IPS DF 19.7 (cell line): ENCODE measurements at places on chromosomes 5 and 9.

- DNase-seq: no peak
Observed at GRCh38 chr5:159933531-159934485, 17.5 kb downstream of the ADRA1B start.

DNA sequence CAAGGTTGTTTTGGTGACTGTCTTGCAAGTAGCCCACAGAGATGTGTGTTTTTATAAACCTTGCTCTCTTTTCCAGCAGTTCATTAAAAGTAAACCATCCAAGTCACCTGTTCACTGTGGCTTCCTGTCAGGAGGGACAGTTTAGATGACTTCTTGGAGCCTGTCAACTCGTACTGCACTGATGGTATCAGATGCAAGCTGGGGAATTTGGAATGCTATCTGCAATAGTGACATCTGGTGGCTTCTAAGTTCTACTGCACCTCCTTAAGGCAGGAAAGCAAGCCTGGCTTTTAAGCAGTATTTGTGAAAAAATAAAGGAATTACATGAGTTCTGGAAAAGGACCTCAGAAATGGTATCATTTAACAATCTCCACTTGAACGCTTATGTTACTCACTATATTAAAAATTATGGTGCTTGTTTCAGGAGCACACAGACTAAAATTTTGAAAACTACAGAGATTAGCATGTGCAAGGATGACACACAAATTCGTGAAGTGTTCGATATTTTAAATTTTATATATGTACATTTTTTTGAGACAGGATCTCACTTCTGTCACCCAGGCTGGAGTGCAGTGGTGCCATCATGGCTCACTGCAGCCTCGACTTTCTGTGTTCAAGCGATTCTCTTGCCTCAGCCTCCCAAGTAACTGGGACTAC, 164.0 kb downstream of the TTC39B start:
- peak; percentile 72 for DNase-seq

DNA sequence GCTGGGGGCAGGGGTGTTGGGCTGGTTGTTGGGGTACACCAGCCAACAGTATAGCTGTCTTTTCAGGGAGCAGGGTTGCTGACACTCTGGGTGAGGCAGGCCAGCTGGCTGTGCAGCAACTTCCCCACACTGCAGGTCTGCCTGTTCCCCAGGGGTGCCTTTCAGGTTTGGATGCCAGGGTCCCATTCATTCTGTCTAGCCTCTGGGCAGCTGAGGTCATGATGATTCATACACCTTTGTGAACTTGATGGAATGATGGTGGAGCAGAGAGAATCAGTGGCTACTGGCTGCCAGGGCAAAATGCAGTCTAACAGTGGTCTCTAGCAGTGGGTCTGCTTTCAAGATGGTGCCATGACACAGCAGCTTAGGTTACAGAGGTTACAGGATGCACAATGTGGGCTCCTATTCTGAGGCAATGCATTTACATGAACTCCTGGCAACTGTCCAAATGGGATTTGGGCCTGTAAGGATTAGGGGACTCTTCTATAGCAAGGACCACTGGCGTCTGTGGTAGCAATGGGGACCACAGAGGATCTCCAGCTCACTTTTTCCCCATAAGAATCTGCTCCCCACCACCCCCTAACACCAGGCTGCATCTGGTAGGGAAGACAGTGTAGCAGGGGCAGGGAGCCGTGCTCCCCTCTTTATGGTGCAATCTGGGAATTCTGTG, 103.7 kb downstream of the FEM1C start:
- DNase-seq: no peak

GRCh38 chr5:33854733-33855151, 37.0 kb downstream of the ADAMTS12 start:
- no peak for DNase-seq

DNA sequence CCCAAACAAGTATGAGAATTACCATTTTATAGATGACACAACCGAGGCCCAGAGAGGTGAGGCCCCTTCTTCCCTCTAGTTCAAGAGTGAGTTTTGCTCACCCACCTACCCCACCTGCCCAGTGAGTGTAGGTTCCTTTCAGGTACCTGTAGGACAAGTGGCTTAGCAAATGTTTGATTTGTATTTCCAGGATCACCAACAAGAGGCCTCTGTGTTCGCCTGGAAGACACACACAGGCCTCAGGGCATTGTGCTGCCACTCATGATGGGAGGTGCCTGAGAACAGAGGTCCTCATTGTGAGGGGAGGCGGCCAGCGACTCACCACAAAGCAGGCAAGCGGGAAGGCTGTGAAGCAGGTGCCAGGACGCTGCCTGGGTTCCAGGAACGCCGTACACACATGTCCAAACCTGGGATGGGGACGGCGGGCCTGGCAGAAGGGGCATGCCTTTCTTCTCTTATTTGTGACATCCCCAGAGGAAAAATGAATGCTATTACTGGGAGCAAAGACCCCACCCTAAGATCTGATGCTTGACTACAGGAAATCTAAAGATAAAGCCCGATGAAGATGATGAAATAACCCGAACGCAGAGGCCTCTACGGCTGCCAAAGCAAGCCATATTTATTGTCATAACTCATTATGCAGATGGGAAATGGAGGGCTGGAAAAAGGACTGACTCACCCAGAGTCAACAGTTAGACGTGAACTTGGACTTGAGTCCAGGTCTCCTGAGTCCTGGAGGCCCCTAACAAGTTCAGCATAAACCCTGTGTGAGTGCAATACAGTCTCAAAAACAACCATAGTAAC, 60.2 kb upstream of the SLC25A51 start:
- DNase-seq: no peak

- no peak for DNase-seq
Observed at GRCh38 chr9:133754688-133755227, 16.6 kb upstream of the SARDH start.

DNA sequence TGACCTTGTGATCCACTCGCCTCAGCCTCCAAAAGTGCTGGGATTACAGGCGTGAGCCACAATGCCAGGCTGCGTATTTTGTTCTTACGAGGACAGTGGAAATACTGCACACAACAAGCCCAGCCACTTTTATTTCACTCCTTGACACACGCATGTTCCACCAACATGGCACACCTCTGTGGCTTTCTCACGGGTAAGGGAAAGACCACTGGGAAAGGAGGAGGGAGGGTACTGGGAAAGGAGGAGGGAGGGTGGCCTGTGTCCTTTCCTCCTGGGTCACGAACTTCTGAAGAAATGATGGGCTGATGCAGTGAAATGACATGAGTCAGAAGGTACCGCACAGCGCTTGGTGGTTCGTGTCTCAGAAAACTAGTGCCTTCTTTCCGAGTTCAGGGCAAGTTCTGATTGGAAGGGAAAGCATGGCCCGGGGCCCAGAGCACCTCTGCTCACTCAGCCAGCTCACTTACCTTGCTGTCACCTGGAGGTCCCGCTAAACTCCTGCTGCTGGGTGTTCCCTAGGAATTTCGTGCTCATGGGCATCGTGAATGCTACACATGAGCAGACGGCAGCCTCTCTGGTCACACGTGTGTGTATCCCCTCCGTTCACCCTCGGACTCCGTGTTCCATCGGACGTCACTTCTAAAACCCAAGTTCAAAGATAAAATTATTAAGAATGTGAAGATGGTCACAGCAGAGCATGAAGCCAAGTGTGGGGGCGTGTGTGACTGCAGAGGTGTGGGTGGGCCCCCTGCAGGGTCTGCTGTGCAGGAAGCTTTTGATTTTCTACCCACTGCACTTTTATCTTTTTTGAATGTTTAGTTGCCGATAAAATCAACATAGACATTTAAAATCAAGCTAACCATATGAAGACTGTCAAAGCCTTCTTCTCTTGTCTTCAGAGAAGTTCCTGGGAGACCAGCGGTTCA, 42.9 kb downstream of the LAMC3 start:
- no peak for DNase-seq

GRCh38 chr5:6383376-6383775, 5.0 kb upstream of the MED10 start:
- DNase-seq: no peak
